ENCODE measurements at places on chromosomes 12 and 14. TPM values are rescaled to one million over a fixed set of nuclear protein-coding genes. Genes with fewer than 3 reads are reported as not detected.
A peak's percentile ranks its signal among the peaks of the same experiment; 100 is the strongest.

Gene CCDC175
- total RNA-seq: not detected

Gene STON2
- 13.4 TPM for total RNA-seq

Gene NTN4
- 11.7 TPM for total RNA-seq

Gene TMEM233
- total RNA-seq: 15.5 TPM

Gene SLC7A7
- 1.9 TPM for total RNA-seq

Gene SLC25A21
- total RNA-seq: 4.3 TPM

Gene SYT1
- total RNA-seq: 80.9 TPM

GRCh38 chr12:115504306-115505290 is 772.9 kb downstream of the MED13L start:
- no peaks in the 10 kb centered on the region for H3K36me3 ChIP-seq
- no peaks in the 10 kb centered on the region for H3K27me3 ChIP-seq
- no peak overlapping the region for H3K27ac ChIP-seq
- no peak for DNase-seq

DNA sequence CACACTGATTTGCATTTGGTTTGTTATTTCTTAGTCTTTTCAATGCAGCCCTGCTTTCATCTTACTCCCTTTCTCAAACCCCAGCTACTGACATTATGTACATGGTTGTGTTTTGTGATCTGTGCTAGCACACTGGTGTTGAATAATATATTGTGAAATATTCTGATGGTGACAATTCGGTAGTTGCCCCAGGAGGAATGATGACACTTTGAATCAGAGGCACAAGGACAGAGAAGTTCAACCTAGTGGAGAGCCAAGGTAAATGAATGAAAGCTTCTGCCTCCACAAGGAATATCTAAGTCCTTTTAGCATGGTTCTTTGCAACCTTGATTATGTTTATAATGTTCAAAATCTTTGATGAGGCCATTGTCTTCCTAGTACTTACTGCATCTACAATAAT is 159.9 kb downstream of the PDE3A start:
- H3K27me3 ChIP-seq: no peaks in the 10 kb centered on the region
- no peak overlapping the region for H3K4me3 ChIP-seq

DNA sequence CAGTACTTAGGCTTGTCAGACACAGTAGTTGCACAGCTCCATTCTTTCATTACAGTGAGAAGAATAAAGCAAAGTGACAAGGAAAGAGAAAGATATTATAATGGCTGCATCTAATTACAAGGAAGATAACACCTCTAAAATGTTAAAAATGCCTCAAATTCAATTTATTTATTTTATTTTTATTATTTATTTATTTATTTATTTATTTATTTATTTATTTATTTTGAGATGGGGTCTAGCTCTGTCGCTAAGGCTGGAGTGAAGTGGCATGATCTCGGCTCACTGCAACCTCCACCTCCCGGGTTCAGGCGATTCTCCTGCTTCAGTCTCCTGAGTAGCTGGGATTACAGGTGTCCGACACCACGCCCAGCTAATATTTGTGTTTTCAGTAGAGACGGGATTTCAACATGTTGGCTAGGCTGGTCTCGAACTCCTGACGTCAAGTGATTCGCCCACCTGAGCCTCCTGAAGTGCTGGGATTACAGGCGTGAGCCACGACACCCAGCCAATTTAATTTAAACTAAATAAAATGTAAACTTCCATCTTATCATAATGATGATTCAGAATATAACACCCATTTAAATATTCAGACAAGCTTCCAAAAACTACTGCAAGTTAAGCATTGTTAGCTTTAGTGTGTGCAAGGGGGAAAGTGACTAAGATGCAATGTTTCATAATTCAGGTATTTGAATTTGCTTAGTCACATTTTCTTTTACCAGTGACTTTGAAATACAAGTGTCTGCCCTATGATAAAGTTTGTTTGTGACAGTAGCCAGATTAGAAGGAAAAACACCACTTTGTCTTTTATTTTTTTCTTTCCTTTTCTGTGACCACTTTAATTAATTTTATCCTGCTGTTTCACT is 2.4 kb upstream of the CFAP54 start:
- H3K27ac ChIP-seq: no peak overlapping the region
- H3K27me3 ChIP-seq: no peaks in the 10 kb centered on the region
- no peaks in the 10 kb centered on the region for H3K4me1 ChIP-seq
- no peak for DNase-seq
- H3K36me3 ChIP-seq: no peaks in the 10 kb centered on the region
- H3K4me3 ChIP-seq: no peak overlapping the region

DNA sequence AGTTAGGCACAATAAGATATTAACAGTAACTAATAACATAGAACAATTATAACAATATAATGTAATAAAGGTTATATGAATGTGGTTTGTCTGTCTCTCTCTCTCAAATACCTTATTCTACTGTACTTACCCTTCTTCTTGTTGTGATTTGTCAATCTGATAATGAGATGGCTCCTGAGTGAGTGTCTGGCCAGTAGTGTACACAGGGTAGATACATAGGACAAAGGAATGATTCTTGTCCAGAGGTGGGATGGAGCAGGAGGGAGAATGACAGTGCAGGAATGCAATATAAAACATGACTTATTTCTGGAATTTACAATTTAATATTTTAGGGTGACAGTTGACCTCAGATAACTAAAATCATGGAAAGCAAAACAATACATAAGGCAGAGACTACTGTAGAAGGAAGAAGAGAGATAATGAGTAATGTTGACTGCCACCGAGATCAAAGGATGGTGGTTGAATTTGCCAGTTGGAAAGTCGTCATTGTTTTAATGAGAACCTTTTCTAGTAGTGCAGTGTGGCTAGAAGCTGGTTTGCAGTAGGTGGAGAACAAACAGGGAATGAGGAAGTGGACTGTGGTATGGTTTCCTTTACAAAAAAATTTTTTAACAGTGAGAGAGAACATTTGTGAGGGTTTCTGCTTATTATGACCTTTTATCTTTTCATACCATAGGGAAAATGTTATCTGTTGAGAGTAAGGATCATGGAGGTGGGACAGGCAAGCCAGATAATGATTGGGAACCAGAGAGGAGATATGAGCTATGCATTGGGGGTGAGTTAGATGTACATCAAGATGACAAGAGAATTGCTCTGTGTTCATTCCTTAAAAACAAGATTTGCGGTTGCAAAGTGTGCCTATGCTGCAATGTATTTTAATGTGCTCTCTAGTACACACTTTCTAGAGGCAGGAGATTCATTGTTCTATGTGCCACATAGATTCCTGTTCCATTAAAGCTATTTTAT is 458.3 kb downstream of the BTG1 start:
- no peak overlapping the region for H3K27ac ChIP-seq
- H3K4me3 ChIP-seq: no peak overlapping the region
- H3K4me1 ChIP-seq: no peaks in the 10 kb centered on the region
- DNase-seq: no peak
- H3K36me3 ChIP-seq: no peaks in the 10 kb centered on the region
- H3K27me3 ChIP-seq: no peaks in the 10 kb centered on the region

DNA sequence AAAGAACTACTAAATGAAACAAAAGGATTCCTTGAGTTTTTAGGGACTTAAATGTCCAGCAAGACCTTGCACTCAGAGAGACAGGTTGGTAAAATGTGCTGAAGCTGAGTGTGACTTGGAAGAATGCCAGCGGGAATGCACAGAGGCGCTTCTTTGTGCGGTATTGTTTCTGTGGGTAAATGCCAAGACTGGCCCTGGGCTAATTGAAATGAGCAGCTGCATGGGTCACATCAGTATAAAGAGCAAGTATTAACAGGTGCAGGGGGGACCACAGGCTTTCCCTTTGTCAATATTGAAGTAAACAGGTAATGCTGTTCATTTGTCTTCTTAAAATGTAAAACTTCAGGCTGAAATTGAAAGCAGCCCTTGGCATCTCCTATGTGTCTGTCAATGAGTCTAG is 74.3 kb downstream of the LMO3 start:
- peak; percentile 7 for DNase-seq
- no peak overlapping the region for H3K27ac ChIP-seq
- H3K4me3 ChIP-seq: no peak overlapping the region
- H3K36me3 ChIP-seq: no peaks in the 10 kb centered on the region
- no peaks in the 10 kb centered on the region for H3K4me1 ChIP-seq

GRCh38 chr12:106736051-106736957 is 38.2 kb upstream of the RIC8B start:
- no peaks in the 10 kb centered on the region for H3K4me1 ChIP-seq
- no peak overlapping the region for H3K27ac ChIP-seq
- DNase-seq: peak; percentile 12

GRCh38 chr14:99192028-99192621 is 79.9 kb downstream of the BCL11B start:
- peak overlapping the region; percentile 63 for H3K27ac ChIP-seq
- H3K36me3 ChIP-seq: peaks cover 28% of the 10 kb centered on the region
- peak overlapping the region; percentile 30 for H3K4me3 ChIP-seq
- DNase-seq: peak; percentile 81

GRCh38 chr12:15488481-15488880 is 166.2 kb downstream of the PTPRO start:
- no peak overlapping the region for H3K27ac ChIP-seq
- no peak overlapping the region for H3K4me3 ChIP-seq
- peaks cover 3% of the 10 kb centered on the region for H3K27me3 ChIP-seq
- H3K36me3 ChIP-seq: no peaks in the 10 kb centered on the region
- H3K4me1 ChIP-seq: no peaks in the 10 kb centered on the region
